ENCODE measurements at places on chromosomes 5 and 9. TPM values are rescaled to one million over a fixed set of nuclear protein-coding genes. Genes with fewer than 3 reads are reported as not detected.

Gene TLE1
- 2.4 TPM for total RNA-seq

Gene UBE2R2
- total RNA-seq, result 37.5 TPM

Gene PANK3
- total RNA-seq, result 71.1 TPM

Gene AP3B1
- total RNA-seq, result 79.6 TPM

Gene MXD3
- total RNA-seq, result 15.0 TPM

Gene PITX1
- not detected for total RNA-seq

Gene IL4
- total RNA-seq, result not detected

Gene PFN3
- total RNA-seq, result not detected

Gene KLF4
- 1.0 TPM for total RNA-seq

Gene PLAC8L1
- total RNA-seq, result 2.5 TPM

Gene ACSL6
- 0.67 TPM for total RNA-seq

GRCh38 chr9:79357194-79357593, 214.6 kb upstream of the TLE4 start:
- DNase-seq, result no peak
- no peak overlapping the region for H3K27ac ChIP-seq
- H3K27me3 ChIP-seq, result peaks cover 9% of the 10 kb centered on the region
- H3K4me3 ChIP-seq, result no peak overlapping the region

- H3K4me3 ChIP-seq, result no peak overlapping the region
- H3K4me1 ChIP-seq, result no peaks in the 10 kb centered on the region
- H3K36me3 ChIP-seq, result no peaks in the 10 kb centered on the region
- H3K27ac ChIP-seq, result no peak overlapping the region
- peaks cover 28% of the 10 kb centered on the region for H3K27me3 ChIP-seq
These were observed 65.4 kb upstream of the STK32A start for GRCh38 chr5:147169399-147169798.

DNA sequence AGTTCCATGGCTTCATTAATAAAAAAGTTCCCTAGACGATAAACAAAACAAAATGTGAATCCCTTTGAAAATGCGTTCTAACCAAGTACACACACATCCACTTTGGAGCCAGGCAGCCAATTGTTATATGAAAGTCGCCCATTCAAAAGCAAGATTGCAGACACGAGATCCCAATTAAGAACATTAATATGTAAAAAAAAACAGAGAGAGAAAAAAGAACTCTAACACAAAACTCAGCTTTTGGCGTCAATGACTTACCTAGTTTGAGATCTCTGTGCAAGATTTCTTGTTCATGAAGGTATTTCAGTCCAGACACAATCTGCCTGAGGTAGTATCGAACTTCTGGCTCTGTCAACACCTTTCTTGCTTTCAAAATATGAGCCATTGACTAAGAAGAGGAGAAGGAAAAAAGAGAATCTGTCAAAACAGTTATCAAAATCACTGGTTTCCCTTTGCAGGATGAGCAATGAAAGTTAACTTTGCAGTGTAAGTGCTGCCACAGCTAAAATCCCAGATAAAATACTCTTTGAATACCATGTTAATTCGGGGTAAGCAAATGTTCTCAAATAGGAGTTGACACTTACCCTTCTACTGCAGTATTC, 1.6 kb downstream of the PLK2 start:
- H3K4me3 ChIP-seq, result peak overlapping the region; percentile 82
- peaks cover 11% of the 10 kb centered on the region for H3K36me3 ChIP-seq
- H3K27ac ChIP-seq, result no peak overlapping the region
- peaks cover 9% of the 10 kb centered on the region for H3K4me1 ChIP-seq
- DNase-seq, result no peak

DNA sequence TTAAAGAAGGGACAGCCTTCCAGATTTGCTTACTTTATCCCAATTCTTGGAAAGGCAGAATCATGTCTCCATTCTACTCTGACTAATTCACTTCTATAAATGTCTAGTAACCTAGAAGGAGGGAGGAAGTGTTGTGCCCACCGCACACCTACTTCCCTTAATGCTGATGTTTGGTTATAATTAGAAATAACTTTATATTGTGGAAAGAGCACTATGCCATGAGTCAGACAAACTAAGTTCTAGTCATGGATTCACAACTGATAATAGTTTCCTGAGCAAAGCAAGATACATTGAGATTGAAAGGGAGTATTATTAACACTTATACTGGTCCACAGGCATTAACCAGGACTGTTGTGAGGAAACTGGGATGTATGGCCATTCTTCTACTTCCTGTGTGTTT, 345.9 kb upstream of the RPS23 start:
- H3K4me3 ChIP-seq, result no peak overlapping the region
- H3K27ac ChIP-seq, result no peak overlapping the region
- no peak for DNase-seq
- H3K4me1 ChIP-seq, result peaks cover 16% of the 10 kb centered on the region
- no peaks in the 10 kb centered on the region for H3K36me3 ChIP-seq

GRCh38 chr5:151648988-151649387, 37.7 kb downstream of the SPARC start:
- peaks cover 7% of the 10 kb centered on the region for H3K27me3 ChIP-seq
- H3K36me3 ChIP-seq, result no peaks in the 10 kb centered on the region

- no peaks in the 10 kb centered on the region for H3K36me3 ChIP-seq
- peaks cover 28% of the 10 kb centered on the region for H3K27me3 ChIP-seq
- no peak overlapping the region for H3K4me3 ChIP-seq
- peaks cover 5% of the 10 kb centered on the region for H3K4me1 ChIP-seq
These were observed 6.7 kb upstream of the GCNT4 start for GRCh38 chr5:75058986-75059535.
